Right cardiac atrium (tissue), 5 donors: ENCODE measurements at places on chromosomes 16 and 17.

GRCh38 chr16:84266451-84266850, 26.6 kb upstream of the KCNG4 start:
- peak; percentile 68 for DNase-seq

GRCh38 chr16:24980077-24980793, 34.9 kb downstream of the ARHGAP17 start:
- no peak for DNase-seq

DNA sequence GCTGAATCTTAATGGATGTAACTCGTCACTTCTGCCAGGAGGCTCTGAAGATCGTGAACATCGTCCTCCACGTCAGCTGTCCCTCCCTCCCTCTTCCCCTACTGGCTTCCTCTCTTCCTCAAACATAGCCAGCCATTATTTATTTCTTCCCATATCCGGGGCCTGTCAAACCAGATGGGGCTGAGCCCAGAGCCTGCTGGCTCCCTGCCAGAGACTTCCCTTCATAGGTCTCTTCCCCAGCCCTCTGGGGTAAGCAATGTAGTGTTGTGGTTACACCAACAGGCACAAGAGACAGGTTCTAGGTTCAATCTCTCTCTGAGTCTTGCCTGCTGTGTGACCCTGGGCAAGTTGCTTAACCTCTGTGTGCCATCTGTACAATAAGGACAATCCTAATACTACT, 40.1 kb upstream of the ZFP90 start:
- no peak for DNase-seq

- DNase-seq, result no peak
Observed at GRCh38 chr16:10485159-10485558, 95.2 kb downstream of the EMP2 start.

GRCh38 chr17:9120471-9120870, 99.2 kb downstream of the NTN1 start:
- no peak for DNase-seq

GRCh38 chr16:86495756-86496261, 14.5 kb upstream of the FOXF1 start:
- DNase-seq, result no peak

DNA sequence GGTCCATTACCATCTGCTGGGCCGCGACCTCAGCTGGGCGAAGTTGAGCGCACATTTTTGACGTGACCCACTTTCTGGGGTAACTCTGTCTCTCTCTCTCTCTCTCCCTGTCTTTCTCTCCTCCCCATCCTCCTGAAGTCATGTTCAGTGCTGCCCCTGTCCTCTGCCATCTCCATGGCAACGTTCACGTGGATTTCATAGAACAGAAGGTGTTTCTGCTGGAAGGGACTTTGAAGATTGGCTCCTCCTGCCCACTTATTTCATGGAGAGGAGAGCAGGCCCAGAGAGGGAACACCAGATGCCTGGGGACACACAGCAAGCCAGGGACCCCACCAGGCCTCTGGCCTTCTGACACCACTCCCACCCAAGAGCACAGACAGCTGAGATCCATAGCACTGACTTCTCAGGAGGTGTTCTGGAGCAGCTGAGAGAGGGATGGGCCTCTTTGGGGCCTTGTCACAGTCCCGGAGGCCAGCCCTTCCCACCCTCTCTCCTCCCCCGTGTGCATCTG, 4.2 kb upstream of the CCNF start:
- no peak for DNase-seq

DNA sequence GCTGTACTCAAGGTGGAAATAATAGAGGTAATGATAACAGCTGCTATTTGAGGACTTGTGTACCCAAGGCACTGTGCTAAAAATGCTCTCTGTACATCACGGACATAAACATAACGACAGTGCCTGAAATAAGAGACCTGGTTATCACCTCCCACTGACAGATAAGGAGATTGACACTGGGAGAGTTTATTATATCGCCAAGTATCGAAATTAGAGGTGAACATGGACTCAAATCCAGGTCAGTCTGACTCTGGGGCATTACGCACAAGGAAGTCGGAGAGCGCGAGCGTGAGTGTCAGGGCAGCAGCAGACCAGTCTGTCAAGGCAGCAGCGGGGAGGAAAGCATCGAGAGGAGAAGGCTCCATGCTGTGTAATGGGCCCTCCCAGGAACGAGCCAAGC, 57.1 kb downstream of the GOSR1 start:
- no peak for DNase-seq

DNA sequence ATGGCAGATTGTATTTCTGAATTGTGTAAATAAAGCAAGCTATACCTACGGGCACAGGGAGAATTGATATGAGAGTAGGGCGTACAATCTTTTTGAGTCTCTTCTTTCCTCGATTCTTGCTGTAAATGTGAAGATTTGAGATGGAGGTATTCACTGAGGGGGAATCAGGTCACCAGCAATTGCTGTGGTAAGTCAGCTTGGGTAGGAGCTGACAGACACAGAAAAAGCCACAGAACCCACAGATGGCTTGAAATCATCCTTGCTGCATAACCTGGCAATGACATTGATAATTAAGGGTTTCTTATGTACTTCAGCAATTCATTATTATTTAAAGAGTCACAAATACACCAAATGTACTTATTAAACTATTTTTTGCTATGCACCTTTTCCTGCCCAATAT, 164.2 kb downstream of the CNTNAP4 start:
- DNase-seq, result no peak

- no peak for DNase-seq
Observed at GRCh38 chr17:494601-495265, 142.1 kb upstream of the RPH3AL start.

DNA sequence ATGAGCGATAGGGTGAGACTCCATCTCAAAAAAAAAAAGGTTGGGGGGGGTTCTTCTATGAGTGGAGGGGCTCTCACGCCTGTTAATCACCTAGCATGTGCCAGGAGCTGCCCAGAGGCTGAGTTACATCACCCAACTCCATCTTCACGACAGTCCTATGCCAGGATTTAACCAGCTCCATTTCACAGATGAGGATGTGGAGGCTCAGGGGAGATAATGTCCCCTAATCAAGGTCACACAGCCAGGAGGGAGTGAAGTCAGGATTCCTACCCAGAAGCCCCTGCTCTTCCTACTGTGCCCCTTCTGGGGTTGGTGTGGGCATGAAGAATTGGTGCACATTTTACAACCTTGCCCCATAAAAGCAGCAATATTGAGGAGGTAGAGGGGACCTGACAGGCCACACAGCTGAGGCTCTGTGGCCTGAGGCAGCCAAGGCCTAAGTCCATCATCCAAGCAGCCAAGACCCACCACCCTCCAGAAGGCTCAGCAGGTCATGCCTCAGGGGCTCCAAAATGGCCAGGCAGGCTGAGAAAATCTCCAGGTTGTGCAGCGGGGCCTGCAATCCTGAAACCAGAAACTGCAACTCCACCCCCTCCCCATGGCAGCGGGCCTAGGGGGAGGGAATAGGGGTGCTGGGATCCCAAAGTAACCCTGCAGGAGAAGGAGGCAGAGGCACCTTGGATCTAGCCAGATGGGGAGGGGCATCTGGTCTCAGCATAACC, 6.9 kb downstream of the PPY start:
- no peak for DNase-seq

GRCh38 chr17:38554430-38555350, 51.1 kb downstream of the SRCIN1 start:
- no peak for DNase-seq

- DNase-seq, result no peak
Observed at GRCh38 chr17:64282753-64283080, 19.7 kb upstream of the TEX2 start.
